GM12865 (cell line): ENCODE measurements at places on chromosomes 3 and 15.
A peak's percentile ranks its signal among the peaks of the same experiment; 100 is the strongest.

- DNase-seq = no peak
These were observed 191.2 kb downstream of the SEMA6D start for GRCh38 chr15:47908486-47908885.

DNA sequence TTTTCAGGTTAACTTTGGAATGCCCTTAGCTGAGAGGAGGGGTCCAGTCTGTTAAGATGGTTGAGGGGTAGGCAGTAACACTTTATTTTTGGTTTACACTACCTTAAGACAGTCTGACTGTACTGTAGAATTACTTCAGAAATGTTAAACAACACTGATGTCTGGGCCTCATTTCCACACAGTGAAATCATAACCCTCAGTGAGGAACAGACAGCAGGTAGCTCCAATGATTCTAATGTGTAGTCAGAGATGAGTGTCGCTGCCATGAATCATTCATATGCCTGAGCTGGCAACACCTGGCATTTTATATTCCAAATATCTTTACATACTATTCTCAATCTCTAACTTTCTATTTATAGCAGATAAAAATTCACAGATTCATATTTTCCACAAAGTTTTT lies 37.3 kb upstream of the POU1F1 start:
- DNase-seq = no peak

- DNase-seq = no peak
These were observed 67.6 kb downstream of the SCN11A start for GRCh38 chr3:38984110-38984509.

DNA sequence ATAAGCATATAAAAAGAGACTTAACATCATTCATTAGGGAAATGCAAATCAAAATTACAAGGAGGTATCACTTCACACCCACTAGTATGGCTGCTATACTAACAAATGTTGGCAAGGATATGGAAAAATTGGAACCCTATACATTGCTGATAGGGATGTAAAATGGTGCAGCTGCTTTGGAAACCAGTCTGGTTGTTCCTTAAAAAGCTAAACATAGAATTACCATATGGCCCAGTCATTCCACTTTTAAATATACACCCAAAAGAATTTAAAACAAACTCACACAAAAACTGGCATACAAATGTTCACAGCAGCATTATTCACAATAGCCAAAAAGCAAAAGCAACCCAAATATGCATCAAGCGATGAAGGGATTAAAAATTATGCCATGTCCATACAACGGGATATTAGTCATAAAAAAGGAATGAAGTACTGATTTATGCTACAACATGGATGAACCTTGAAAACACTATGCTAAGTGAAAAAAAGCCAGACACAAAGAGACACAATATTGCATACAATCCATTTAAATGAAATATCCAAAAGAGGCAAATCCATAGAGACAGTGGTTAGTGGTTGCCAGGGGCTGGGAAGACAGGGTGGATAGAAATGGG lies 118.3 kb downstream of the OSBPL10 start:
- DNase-seq = no peak

- no peak for DNase-seq
These were observed 177.1 kb upstream of the CHRNA7 start for GRCh38 chr15:31852933-31853799.

DNA sequence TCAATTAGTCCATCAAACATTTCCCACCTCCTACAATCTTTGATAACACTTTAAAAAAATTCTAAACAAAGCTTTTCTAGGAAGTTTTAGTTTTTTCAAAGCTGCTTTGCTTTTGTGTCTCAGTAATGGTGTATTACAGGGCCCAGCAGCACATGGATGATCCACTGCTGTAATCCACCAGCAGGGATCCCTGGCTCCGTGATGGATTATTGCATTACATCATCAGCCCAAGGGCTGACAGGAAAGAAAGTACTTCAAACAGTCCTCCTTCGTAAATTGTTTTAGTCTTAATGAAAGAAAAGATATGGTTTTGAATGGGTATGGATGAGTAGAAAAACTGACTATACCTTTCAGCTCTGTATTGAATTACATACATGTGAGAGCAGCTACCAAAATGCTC lies 688.9 kb upstream of the NAALADL2 start:
- DNase-seq = no peak

DNA sequence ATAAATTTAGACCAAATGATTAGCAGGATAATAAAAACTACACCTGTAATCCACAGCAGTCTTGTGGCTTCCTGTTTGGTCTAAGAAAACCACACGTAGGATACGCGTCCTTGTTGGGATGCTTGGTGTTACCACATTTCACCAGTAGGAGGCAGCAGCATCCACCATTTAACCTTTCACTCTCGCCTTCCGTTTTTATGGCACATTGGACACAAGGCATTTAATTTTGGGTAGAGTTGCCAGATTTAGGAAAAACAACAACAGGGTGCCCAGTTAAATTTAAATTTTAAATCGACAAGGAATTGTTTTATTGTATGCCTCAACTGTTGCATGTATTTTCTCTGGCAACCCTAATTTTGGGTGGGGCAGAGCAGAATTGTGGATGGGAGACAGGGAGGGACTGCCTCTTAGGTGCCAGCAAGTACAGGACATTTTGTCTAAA lies 6.3 kb downstream of the LRRC31 start:
- peak; percentile 84 for DNase-seq

- DNase-seq = no peak
These were observed 9.8 kb downstream of the SELENOS start for GRCh38 chr15:101267320-101268104.

DNA sequence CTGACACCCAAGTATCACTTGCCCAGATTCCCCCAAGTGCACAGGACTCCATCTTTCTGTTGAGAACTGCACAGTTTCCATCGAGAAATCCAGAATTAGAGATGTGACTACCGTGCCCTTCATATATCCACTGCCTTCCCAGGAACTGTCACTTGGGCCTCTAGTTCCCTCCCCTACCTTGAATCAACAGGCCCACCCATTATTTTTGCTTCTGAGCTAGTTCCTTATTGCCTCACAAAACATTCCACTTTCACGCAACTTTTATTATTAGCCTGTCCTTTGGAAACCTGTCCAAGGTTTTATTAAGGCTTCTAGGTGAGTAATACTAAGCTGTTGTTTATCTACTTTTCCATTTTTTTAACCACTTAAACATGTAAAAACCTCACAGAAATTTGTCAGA lies 17.1 kb upstream of the SLC30A4 start:
- no peak for DNase-seq

DNA sequence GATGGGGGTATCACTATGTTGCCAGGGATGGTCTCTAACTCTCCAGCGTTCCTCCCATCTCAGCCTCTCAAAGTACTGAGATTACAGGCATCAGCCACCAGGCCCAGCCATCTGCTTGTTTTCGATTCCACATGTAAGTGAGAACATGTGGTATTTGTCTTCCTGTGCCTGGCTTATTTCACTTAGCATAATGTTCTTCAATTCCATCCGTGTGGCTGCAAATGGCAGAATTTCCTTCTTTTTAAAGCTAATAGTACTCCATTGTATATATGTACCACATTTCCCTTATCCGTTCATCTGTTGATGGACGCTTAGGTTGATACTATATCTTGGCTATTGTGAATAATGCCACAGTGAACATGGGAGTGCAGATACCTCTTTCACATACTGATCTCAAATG lies 70.6 kb downstream of the ASB7 start:
- DNase-seq = no peak

GRCh38 chr3:36501616-36502015 lies 121.3 kb downstream of the STAC start:
- no peak for DNase-seq

- no peak for DNase-seq
These were observed 45.1 kb upstream of the TPM1 start for GRCh38 chr15:62997441-62997840.

DNA sequence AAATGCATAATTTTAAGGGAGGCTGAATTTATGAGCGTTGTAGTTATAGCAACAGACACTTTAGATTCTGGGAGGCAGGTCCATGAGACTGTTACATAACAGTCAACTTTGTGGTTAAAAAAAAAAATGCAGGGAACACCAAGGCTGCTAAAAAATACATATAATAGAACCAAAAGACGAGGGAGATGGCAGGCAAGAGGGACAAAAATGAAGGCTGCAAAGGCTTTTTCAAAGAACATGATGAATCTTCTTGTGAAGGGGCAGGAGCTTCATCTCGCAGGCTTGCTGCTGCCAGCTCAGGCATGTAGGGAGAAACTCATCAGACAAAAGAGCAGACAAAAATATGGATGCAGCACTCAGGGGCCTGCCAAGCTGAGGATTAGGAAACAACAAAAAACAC lies 243.9 kb downstream of the SHQ1 start:
- no peak for DNase-seq

- DNase-seq = no peak
These were observed 54.4 kb upstream of the SLC12A8 start for GRCh38 chr3:125266971-125267370.

DNA sequence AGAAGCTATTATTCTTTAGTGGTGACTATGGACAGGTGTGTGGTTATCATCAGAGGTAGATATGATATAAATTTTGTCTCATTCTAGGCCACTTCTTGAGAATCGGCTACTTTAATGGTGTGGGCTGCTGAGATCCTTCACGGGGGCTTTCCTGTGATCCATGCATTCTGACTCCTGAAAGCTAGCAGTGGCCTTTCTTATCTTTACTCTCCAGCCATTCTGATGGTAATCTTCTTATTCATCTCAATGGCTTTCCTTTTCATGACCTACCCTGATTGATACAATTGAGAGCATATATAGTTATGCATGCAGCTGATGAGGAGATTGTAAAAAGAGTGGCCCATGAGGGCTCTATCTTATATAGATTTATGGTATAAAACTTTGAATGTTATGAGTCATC lies 78.3 kb upstream of the ZPLD1 start:
- no peak for DNase-seq

DNA sequence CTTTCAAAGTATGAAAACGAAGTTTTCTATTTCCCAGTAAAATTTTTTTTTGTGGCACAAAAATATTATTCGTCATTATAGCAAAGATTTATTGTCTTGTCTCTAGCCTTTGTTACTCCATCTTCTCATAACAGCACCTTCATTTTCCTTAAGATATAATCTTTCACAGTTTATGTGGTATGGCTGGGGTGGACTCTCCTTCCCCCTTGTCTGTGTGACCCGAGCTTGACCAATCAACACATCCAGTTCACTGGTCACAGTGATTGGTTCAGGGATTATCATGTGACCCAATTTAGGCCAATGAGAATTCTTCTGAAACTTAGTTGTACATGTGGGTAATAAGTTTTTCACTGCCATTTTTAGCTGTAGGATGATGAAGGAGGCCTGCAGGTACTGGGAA lies 71.2 kb upstream of the DCBLD2 start:
- DNase-seq = no peak

- DNase-seq = no peak
These were observed 82.4 kb downstream of the RTP4 start for GRCh38 chr3:187450431-187451190.

GRCh38 chr3:12764171-12764776 lies 5.2 kb upstream of the TMEM40 start:
- no peak for DNase-seq

GRCh38 chr3:159057621-159058020 lies 255.8 kb downstream of the MFSD1 start:
- DNase-seq = no peak

DNA sequence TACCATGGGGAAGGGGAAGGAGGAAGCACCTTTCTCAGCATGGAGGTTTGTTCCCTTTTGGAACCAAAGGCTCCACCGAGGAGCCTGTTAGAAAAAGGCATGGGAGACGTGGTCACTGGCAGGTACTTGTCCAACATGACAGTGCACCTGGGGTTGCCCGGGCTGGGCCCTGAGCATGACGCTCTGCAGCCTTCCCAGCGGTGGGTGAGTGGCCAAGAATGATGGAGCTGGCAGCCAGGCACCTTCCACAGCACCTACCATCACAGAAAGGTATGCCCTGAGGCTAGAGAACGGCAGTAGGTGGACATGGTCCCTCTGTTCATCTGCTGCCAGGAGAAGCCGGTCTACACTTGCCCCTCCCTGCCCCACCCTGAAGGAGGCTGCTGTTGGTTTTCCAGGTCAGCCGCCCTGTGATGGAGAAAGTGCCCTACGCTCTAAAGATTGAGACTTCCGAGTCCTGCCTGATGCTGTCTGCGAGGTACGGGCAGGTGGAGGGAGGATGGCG lies 29.0 kb upstream of the NR2C2 start:
- DNase-seq = no peak

DNA sequence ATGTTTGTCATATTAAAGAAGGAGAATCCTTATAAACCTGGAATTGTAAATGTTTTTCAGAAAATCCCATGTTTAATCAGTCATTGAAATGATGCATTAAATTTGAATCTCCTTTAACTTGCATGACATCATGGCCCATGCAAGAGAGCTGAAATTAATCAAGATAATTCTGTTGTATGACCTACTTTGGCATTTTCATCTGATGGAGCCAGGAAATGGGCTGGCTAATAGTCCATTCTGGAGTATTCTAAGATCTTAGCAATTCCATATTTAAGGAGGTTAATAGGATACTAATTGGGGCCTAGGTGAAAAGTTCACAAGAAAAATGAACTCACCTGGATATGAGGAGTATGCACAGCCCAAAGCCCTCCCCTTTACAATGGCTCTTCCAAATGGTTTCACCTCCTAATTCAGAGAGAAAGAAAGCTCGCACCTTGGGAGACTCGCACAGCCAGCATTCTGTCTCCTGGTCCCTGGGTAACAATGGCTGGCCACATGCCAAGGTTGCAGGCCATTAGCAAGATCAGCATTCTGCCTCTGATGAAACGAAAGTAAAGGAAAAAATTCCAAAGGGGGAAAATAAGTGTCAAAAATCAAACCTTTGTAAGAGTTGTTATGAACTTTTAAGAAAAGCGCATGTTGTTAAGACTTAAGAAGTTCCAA lies 786.4 kb downstream of the MCTP2 start:
- no peak for DNase-seq

DNA sequence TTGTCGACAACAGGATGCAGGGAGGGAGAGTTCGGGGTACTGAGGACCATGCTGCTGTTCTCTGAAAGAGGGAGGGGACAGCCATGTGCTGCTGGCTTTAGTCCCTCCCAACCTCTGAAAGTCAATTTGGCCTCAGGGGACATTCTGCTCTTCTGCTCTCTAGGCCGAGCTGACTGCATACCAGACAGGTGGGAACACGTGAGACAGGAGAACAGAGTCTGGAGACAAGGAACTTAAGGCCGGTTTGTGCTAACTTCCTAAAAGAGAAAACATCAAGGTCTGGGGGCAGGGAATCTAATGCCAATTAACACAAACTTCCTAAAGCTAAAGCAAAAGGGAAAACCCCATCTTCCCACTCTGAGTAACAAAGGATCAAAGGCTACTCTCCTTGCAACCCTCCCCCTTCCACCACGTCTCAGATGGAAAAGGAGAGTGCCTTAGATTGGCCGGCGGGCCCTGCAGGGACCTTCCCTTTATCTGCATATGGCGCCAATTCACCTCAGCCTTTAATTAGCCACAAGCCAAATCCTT lies 41.0 kb downstream of the SLCO2A1 start:
- no peak for DNase-seq

GRCh38 chr3:113261626-113262303 lies 50.4 kb downstream of the BOC start:
- no peak for DNase-seq

- no peak for DNase-seq
These were observed 63.0 kb downstream of the ARHGAP31 start for GRCh38 chr3:119357190-119357589.

DNA sequence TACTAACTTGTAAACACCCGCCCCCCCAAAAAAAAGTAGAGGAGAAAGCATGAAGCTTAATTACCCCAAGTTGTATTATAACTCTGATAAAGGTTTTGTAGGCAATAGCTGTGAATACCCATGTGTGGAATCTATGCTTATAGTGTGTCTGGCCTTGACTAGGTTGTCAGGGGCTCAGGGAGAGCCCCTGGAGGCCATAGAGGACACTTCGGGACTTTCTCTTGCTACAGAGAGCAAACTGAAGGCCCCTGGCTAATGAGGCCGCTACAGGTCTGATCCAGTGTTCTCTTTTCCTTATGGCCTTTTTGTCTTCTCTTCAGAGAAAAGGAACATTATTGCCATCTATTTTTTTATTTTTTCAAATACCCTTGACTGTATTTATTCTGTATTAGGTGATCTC lies 19.1 kb upstream of the SCAANT1 start:
- no peak for DNase-seq
